IPS DF 6.9 (cell line): ENCODE measurements at places on chromosomes 4 and X.

GRCh38 chr4:6456450-6456849 lies 16.0 kb downstream of the PPP2R2C start:
- no peak for DNase-seq

DNA sequence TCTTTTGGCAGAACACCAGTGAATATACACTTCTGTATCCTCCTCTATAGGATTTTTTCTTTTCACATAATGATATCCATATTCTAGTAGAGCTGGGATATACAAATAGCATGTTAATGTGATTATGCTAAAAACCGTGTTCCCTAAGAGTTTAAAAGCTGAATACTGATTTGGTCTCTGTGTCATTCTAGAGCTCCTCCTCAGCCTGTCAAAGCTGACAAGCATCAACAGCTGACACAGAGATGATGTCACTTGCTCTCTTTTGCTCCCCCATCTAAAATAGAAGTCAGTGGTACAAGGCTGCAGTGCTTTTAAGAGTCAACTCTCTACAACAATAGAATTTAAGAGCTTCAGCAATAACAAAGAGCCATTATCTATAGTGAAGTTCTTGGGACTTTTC lies 17.1 kb upstream of the HERC3 start:
- no peak for DNase-seq

DNA sequence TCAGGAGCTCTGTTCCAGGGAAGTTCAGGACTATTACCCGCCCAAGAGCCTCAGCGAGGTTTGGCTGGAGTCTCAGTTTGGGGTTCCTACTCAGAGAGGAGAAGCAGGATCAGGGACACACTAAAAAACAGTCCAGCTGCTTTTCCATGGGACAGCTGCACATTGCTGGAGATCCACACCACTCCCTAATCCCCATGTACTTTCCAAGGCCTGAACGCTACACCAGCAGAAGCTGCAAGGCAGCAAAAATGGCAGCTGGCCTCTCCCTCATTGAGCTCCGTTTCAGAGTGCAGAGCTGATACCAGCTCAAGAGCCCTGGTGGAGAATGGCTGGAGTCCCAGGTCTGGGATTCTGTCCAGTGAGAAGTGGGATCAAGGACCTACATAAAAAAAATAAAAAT lies 551.2 kb upstream of the PABPC5 start:
- no peak for DNase-seq

GRCh38 chr4:71221510-71222466 lies 117.0 kb upstream of the SLC4A4 start:
- DNase-seq, result no peak
